ENCODE measurements at places on chromosomes 13 and 19.
A peak's percentile ranks its signal among the peaks of the same experiment; 100 is the strongest.

DNA sequence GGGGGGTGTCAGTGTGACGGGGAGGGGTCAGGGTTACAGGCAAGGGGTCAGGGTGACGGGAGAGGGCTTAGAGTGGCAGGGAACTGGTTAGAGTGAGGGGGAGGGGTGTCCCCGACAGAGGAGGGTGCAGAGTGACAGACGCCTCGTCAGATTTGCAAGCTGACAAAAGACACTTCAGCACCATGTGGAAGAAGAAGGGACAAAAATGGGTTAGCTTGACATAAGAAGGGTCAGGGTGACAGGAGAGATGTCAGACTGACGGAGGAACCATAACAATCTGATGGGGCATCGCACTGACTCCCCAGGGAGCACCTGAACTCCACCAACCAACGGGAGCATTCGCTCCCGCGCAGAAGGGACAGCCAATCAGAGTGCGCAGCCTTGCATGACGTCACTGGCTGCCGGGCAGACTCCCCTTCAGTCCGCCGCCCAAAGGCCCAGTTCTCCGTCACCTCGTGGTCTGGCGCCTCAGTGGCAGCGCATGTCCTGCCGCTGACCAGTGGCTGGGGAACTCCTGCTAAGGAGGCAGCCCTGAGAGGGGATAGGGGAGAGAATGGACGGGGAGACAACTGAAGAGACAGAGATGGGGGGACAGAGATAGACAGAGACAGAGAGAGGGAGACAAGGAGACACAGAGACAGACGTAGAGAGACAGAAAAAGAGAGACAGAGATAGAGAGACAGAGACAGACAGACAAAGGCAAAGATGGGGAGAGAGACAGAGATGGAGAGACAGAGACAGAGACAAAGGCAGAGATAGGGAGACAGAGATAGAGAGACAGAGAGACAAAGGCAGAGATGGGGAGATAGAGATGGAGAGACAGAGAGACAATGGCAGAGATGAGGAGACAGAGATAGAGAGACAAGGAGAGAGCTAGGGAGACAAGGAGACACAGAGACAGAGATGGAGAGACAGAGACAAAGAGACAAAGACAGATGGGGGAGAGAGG, 30.2 kb downstream of the C19orf81 start:
- peak; percentile 85 for DNase-seq

- DNase-seq = no peak
These were observed 42.7 kb downstream of the INSR start for GRCh38 chr19:7251494-7251893.

DNA sequence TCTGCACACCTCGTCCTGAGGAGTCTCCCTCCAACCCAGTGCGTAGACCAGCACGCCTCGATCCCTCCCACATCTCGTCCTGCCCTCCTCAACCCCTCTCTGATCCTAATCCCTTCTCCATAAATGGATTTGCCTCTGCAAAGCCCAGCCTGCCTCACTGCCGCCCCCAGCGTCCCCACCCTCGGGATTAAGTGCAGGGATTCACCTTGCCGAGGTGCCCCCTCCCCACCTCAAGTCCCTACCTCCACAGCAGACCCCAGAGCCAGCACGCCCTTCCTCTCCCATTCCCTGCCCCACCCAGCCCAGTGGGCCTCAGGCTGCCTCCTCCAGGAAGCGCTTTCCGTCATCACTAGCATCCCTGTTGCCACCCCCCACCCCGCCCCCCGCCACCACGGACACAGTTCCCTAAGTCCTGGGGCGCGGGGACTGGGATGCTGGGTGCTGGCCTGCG, 4.0 kb downstream of the KLF16 start:
- no peak for DNase-seq

DNA sequence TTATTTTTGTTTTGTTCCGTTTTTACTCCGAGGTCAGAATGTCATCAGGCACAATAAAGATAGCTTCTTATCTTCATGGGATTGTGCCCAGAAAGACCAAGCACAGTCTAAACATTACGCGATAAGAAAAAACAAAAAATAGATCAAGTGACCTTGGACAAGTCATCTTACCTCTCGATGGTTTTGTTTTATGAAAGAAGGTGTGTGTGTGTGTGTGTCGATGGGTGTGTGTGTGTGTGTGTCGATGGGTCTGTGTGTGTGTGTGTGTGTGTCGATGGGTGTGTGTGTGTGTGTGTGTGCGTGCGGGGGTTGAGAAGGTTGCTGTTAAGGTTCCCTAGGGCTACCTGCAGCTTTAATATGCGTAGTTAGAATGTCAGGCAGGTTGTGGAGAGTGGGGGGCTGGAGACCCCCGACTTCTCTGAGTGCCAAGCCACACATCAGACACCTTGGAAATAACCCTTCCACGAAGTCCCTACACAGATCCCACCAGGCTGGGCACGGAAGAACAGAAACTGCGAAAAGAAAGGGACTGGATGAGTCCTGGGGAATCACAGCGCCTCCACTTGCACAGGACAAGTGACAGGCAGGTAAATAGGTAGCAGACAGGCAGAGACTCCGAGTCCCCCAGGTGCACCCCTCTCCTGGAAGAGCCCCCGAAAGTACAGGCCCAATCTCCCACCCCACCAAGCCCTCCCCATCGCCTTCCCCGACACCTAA, 458 bp upstream of the ATP8A2 start:
- DNase-seq = no peak

- DNase-seq = no peak
These were observed 99.4 kb downstream of the ZNF557 start for GRCh38 chr19:7168941-7169340.

GRCh38 chr13:94825507-94825906, 113.2 kb upstream of the SOX21 start:
- DNase-seq = no peak

GRCh38 chr13:25922376-25922775, 129.4 kb downstream of the SHISA2 start:
- DNase-seq = no peak

DNA sequence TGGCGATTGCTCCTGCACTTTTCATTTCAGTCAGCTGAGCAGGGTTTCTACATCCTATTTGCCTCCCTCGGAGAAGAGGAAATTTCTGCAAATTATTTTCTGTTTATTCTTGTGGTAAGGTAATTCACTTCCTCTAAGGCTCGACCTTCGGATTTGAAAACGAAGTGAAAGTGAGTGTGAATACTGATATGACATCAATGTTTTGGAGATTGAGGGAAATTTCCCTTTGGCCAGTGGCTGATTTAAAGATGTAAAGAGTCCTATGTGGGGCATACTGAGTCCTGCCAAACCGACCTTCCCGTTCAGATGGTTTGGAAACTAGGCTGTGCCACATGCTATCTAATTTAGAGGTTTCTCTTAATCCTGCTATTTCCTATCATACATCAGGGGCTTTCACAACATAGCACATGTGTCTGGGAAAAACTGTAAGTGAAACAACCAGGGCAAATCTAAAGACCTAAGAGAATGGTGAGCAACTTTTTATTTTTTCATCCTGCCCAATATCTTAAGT, 112.3 kb downstream of the POSTN start:
- no peak for DNase-seq

DNA sequence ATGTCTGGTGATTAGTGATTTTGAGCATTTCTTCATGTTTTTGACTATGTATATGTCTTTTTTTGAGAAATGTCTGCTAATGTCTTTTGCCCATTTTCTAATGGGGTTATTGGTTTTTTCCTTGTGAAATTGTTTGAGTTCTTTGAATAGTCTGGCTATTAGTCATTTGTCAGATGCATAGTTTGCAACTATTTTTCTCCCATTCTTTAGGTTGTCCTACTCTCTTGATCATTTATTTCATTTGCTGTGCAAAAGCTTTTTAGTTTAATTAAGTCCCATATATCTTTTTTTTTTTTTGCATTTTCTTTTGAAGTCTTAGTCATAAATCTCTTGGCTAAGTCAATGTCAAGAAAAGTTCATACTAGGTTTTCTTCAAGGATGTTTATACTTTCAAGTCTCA, 449.8 kb downstream of the DACH1 start:
- DNase-seq = no peak

- DNase-seq = no peak
These were observed 16.3 kb downstream of the ZNF565 start for GRCh38 chr19:36198119-36198518.

DNA sequence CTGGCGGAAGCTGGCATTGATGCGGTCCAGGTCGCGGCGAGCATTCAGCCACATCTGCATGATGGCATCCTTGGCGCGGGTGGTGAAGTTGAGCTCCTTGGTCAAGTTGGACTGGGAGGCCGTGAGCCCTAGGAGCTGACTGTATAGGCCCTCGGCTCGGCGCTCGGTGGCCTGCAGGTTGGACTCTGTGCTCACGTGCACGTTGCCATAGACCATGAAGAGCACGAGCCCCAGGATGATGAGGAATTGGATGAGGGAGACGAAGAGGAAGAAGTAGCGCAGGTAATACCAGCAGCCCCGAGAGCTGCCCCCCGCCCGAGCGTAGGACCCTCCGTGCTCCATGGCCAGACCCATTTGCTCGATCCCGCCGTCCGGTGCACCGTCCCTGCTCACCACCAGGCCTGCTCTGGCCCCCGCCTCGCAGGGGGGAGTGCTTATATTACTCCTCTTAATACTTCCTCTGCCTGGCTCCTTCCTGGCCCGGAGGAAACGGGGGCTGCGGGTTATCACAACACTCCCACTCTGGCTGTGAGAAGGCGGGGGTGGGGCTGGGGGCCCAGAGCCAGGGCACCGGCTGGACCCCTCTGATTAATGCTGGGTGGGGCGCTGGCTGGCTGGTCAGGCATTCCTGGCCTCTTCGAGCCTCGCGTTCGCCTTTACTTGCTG, at the start of gene PLVAP:
Gene PLVAP (minus strand): TSS at position 408 of the 666 bp plus-strand sequence. CDS start 54 bp downstream, at position 354.
- no peak for DNase-seq

DNA sequence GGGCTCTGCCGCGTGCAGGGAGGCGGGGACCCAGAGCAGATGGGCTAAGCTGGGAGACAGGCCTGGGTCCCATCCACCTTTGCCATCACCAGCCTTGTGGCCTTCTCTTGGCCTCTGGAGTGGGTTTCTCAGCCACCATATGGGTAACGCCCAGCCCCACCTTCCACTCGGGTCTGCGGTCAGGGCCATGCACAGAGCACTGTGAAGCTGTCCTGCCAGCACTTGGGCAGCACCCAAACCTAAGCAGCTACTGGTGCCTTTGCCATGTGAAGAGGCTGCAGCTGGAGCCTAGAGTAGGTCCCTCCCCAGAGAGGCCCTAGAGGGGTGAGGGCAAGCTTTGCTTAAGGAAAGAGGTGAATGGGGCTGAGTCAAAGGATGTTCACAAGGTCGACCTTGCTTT, 24.1 kb upstream of the NPAS1 start:
- no peak for DNase-seq

GRCh38 chr19:43818500-43818899, 8.6 kb upstream of the ZNF283 start:
- DNase-seq = no peak

GRCh38 chr19:48041877-48042580, 1.9 kb downstream of the CABP5 start:
- no peak for DNase-seq

DNA sequence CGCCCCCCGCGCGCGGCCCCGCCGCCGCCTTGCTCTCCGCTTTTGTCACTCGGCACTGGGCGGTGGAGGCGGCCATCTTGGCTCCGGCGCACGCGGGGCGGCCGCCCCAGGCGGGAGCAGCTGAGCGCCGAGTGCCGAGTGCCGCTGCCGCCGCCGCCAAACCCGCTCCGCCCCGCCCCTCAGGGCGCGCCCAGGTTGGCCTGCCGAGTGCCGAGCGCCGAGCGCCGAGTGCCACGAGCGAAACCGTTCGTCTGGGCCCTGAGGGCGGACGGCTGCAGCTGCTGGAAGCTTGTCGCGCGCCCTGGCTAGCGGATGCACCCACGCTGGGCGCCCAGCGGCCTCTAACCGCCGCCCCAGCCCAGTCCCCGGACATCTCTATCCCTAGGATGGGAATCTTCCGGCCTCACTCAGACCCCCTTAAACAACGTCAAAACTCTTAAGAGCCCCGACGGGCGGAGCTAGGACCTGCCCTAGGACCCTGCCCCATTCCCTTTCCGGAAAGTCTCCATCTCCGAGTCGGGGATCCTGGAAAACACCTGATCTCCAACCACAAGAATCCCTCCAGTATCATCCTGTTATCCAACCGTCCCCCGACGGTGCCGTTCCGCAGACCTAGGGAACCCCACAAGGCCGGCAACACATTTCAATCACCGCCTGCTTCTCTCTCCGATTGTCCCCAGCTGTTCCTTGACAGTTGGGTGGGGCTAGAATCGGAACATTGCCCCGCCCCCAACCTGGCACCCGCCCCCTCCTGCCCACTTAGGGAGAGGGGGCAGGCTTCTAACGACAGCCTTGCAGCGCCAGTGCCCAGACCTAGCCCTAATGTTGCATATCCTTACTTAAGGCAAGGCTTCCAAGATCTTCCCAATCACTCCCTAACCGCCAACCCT, 14.1 kb upstream of the AKAP8L start:
- peak; percentile 98 for DNase-seq

- DNase-seq = no peak
These were observed 6.9 kb upstream of the EMP3 start for GRCh38 chr19:48318286-48318987.

- DNase-seq = no peak
These were observed 83.7 kb downstream of the MAB21L1 start for GRCh38 chr13:35392768-35393167.

- no peak for DNase-seq
These were observed 31.7 kb upstream of the PCDH8 start for GRCh38 chr13:52879950-52880741.

GRCh38 chr19:10517760-10518443, 655 bp upstream of the S1PR5 start:
- peak; percentile 62 for DNase-seq

- peak; percentile 47 for DNase-seq
These were observed 371.9 kb downstream of the KCNRG start for GRCh38 chr13:50387051-50387581.
